ENCODE measurements at places on chromosomes 5 and 9. TPM values are rescaled to one million over a fixed set of nuclear protein-coding genes. Genes with fewer than 3 reads are reported as not detected.

DNA sequence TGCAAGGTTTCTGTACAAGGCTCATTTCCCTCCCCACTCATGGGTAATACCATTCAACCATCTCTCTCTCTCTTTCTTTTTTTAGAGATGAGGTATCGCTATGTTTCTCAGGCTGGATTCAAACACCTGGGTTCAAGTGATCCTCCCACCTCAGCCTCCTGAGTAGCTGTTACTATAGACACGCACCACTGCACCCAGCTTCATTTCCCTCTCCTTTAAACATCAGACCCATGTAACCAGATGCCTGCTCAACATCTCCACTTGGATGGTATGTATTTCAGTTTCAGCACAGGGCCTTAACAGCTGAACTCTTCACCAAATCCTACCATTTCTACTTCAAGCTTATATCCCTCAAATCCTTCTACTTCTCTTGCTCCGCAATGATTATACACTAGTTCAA lies 117.4 kb downstream of the SSBP2 start:
- DNase-seq: no peak
- no peaks in the 10 kb centered on the region for H3K27me3 ChIP-seq
- H3K4me1 ChIP-seq: no peaks in the 10 kb centered on the region
- H3K36me3 ChIP-seq: no peaks in the 10 kb centered on the region
- no peak overlapping the region for H3K4me3 ChIP-seq

DNA sequence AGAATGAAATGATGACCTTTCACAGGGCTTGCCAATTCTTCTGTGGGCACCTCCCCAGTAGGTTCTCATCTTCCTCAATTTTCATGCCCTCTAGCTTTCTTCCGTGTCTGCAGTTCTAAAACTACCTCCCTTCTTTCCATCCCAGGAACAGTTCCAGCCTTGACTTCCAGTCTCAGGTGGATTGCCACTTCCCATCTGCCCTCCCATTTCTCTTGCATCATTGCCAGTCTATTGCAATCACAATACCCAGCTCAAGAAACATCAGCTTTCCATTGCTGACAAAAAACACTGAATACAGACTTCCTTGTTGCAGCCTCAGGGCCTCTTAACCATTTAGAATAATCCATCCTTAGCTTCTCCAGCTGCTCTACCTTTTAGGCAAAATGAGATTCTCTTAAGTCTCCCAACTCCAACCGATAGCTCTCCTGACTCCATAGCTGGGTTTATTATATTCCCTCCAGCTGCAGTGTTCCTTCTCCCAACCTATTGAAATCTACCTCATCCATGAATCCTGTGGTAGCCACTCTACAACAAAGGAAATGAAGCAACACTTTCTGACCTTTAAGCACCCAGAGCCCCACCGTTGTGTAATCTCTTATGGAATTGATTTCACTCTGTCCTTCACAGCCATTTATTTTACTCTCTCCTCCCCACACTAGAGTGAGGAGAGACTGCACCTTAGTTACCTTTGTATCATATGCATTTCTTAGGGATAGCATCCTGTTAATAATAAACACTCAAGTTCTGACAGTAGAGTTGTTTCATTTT lies 75.6 kb upstream of the PCA3 start:
- H3K27me3 ChIP-seq: no peaks in the 10 kb centered on the region
- H3K4me3 ChIP-seq: no peak overlapping the region
- H3K4me1 ChIP-seq: no peaks in the 10 kb centered on the region
- no peaks in the 10 kb centered on the region for H3K36me3 ChIP-seq

GRCh38 chr9:15135164-15135792 lies 171.7 kb downstream of the TTC39B start:
- no peaks in the 10 kb centered on the region for H3K36me3 ChIP-seq
- H3K4me1 ChIP-seq: no peaks in the 10 kb centered on the region
- no peak overlapping the region for H3K4me3 ChIP-seq
- H3K27me3 ChIP-seq: no peaks in the 10 kb centered on the region

DNA sequence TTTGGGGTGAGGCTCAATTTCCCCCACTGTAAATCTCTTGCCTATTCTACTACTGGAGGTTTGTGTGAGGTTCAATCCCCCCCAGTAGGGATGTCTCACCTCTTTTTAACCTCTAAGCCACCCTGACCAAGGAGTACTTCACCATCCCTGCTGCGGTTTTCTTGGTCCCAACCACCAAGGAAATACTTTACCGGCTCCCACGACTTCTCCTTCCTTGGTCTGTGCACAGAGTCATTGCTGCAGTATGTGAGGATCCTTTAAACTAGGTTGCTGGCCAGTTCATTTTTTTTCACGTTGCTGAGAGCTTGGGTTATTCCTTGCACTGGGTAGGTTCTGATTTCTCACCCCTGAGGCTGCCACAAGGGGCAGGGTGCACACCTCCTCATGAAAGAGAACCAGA lies 22.5 kb upstream of the HMGCS1 start:
- no peaks in the 10 kb centered on the region for H3K27me3 ChIP-seq
- no peak for DNase-seq
- no peaks in the 10 kb centered on the region for H3K36me3 ChIP-seq
- no peak overlapping the region for H3K27ac ChIP-seq

GRCh38 chr9:98873526-98873925 lies 66.1 kb downstream of the GALNT12 start:
- peaks cover 4% of the 10 kb centered on the region for H3K4me1 ChIP-seq
- H3K4me3 ChIP-seq: no peak overlapping the region
- H3K36me3 ChIP-seq: no peaks in the 10 kb centered on the region
- DNase-seq: no peak

GRCh38 chr9:87668722-87669121 lies 57.2 kb upstream of the CTSL start:
- H3K27ac ChIP-seq: no peak overlapping the region
- H3K4me3 ChIP-seq: no peak overlapping the region
- H3K27me3 ChIP-seq: no peaks in the 10 kb centered on the region
- H3K4me1 ChIP-seq: no peaks in the 10 kb centered on the region

- H3K27me3 ChIP-seq: no peaks in the 10 kb centered on the region
- no peak overlapping the region for H3K27ac ChIP-seq
- H3K4me3 ChIP-seq: no peak overlapping the region
- peaks cover 2% of the 10 kb centered on the region for H3K4me1 ChIP-seq
- H3K36me3 ChIP-seq: no peaks in the 10 kb centered on the region
Observed at GRCh38 chr9:134263596-134263995, 62.7 kb upstream of the RXRA start.

Gene HRCT1
- 5.7 TPM for total RNA-seq

Data from ovary (tissue), 10 donors.